ENCODE measurements at places on chromosomes 6 and 20. TPM values are rescaled to one million over a fixed set of nuclear protein-coding genes. Genes with fewer than 3 reads are reported as not detected.

ZBTB12 gene
- 6.4 TPM for total RNA-seq

ASCC3 gene
- total RNA-seq = 31.6 TPM

DEK gene
- total RNA-seq = 233 TPM

TRERF1 gene
- 2.0 TPM for total RNA-seq

MYLK4 gene
- 0.19 TPM for total RNA-seq

CENPW gene
- 21.5 TPM for total RNA-seq

FERMT1 gene
- total RNA-seq = 24.0 TPM

C6orf118 gene
- 1.5 TPM for total RNA-seq

PPP1R11 gene
- 36.8 TPM for total RNA-seq

APOM gene
- total RNA-seq = 0.19 TPM

PERP gene
- total RNA-seq = 18.8 TPM

SLC22A23 gene
- 0.66 TPM for total RNA-seq

IP6K3 gene
- not detected for total RNA-seq

TGM3 gene
- total RNA-seq = not detected

ARFGAP1 gene
- 85.8 TPM for total RNA-seq

COL11A2 gene
- total RNA-seq = 7.6 TPM

WFDC10B gene
- total RNA-seq = not detected

TPX2 gene
- total RNA-seq = 122 TPM

BTN2A1 gene
- 8.8 TPM for total RNA-seq

GRM1 gene
- not detected for total RNA-seq

RBPJL gene
- total RNA-seq = not detected

RCAN2 gene
- total RNA-seq = 0.34 TPM

ABHD16B gene
- total RNA-seq = not detected

MAK gene
- 0.05 TPM for total RNA-seq

CLDN20 gene
- 0.11 TPM for total RNA-seq

RAB44 gene
- total RNA-seq = 0.11 TPM

SMLR1 gene
- not detected for total RNA-seq

C6orf58 gene
- not detected for total RNA-seq

CBLN4 gene
- not detected for total RNA-seq

SEMG1 gene
- total RNA-seq = not detected

ENPP4 gene
- 0.93 TPM for total RNA-seq

MOG gene
- 0.16 TPM for total RNA-seq
